ENCODE measurements at places on chromosomes 5 and 9.

- no peak for DNase-seq
These were observed 84.7 kb upstream of the MAST4 start for GRCh38 chr5:66511491-66511890.

GRCh38 chr9:96554326-96554725 is 65.3 kb downstream of the CDC14B start:
- DNase-seq = no peak

- DNase-seq = no peak
These were observed 143.7 kb upstream of the TNC start for GRCh38 chr9:115261656-115262081.

GRCh38 chr5:78360674-78360923 is 182 bp downstream of the SCAMP1 start:
- no peak for DNase-seq

GRCh38 chr5:42749020-42749419 is 7.6 kb upstream of the CCDC152 start:
- DNase-seq = no peak

- DNase-seq = no peak
These were observed 5.7 kb downstream of the GCNT1 start for GRCh38 chr9:76464706-76465105.
